ENCODE measurements at places on chromosomes 7 and 10.
A peak's percentile ranks its signal among the peaks of the same experiment; 100 is the strongest.

DNA sequence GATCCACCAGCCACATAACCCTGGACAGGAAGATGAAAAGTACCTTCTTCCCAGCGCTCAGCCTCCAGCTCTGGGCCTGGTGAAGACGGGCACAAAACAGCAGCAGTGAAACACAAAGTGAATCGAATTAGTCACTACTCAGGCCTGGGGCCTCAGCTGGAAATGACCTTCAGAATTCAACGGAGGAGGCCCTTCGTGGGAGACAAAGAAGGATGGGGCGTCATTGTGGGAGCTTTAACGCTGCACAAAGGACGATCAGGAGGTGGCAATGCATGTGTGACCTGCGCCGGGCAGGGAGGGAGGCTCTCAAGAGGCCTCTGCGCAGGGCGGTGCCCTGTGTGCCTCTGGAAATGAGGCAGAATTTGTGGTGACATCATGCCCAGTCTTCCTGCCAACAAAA, 161.9 kb downstream of the DNAJB6 start:
- H3K27ac ChIP-seq = no peak overlapping the region
- DNase-seq = no peak
- H3K4me3 ChIP-seq = no peak overlapping the region
- H3K4me1 ChIP-seq = peaks cover 17% of the 10 kb centered on the region
- peaks cover 30% of the 10 kb centered on the region for H3K27me3 ChIP-seq

DNA sequence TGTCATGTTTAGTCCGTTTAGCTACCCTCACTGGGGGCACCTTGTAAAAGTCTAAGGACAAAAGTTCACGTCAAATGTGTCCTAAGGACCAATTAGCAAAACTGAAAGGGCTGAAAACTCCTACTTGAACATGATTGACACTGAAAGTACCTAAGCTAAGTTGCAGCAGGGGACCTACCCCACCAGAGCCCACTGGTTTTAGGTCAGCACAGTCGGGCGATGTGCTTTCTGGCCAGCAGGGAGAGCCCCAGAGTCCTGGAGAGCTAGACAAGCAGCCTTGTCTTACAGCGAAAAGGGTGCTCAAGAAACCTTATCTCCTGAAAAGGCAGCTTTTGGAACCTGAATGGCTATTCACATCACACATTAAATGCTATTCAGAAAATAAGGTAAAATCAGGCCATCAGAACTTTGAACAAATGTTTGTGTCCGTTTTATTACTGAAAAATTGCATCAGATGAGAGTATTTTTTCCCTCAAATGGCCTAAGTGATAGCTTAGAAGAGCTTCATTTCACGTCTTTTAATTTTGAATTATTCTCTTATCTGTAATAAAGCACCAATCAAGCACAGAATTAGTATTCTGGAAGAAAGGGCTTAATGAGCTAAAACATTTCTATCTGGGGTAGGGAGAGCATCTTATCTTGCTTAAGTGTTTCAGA, 52.2 kb upstream of the MKI67 start:
- H3K4me1 ChIP-seq = peaks cover 17% of the 10 kb centered on the region
- H3K27ac ChIP-seq = no peak overlapping the region
- DNase-seq = peak; percentile 13
- no peaks in the 10 kb centered on the region for H3K36me3 ChIP-seq

GRCh38 chr7:27197137-27198042, 2.5 kb downstream of the HOXA13 start:
- H3K4me1 ChIP-seq = peaks cover 51% of the 10 kb centered on the region
- H3K27me3 ChIP-seq = peaks cover 75% of the 10 kb centered on the region
- DNase-seq = no peak
- H3K4me3 ChIP-seq = no peak overlapping the region
- H3K27ac ChIP-seq = no peak overlapping the region

DNA sequence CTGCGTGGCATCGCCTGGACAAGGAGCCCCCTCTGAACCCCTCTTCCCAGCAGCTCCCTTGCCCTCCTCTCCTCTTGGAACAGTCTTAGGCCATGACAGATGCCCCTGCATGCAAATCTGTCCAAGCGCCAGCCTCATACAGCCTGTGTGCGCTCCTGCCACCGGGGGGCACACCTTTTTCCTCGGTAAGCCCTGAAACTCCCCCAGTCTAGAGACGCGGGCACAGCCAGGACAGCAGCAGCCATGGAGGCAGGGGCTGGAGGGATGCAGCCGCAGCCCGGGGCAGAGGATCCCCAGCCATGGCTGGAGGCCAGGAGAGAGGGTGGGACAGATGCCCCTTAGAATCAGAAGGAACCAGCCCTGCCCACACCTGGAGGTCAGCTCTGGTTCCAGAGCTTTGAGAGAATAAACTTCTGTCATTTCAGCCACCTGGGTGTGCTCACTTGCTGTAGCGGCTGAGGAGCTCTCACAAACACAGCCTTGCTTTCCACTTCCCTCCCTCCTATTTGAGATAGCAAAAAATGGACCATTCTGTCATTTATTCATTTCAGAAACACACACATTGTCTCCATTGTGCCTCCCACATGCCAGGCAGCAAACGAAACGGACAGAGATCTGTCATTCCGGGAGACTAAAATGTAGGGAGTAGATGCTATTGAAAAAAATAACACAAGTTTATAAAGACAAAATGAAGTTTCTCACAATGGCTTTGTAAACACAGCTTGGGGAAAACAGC, 241.5 kb downstream of the WDR37 start:
- no peak overlapping the region for H3K4me3 ChIP-seq
- H3K27me3 ChIP-seq = peaks cover 56% of the 10 kb centered on the region
- no peak overlapping the region for H3K27ac ChIP-seq
- DNase-seq = no peak
- no peaks in the 10 kb centered on the region for H3K4me1 ChIP-seq

DNA sequence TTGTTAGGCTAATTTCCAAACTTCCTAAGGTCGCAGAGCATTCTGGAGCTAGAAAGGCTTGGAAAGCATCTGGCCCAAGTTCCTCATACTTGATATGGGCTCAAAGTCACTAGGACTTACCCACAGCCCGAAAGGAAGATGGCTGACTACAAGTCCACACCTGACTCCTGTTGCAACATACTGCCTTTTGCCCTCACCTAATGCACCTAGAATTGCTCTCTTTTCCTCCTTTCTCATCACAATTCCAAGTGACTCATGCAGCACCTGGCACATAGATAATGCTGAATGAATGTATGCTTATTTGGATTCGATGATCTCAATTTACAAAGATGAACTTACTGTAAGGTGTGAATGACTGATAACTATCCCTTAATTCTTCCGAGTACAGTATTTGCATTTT, 131.5 kb downstream of the SORBS1 start:
- peaks cover 4% of the 10 kb centered on the region for H3K27me3 ChIP-seq
- H3K4me3 ChIP-seq = no peak overlapping the region
- DNase-seq = no peak
- no peaks in the 10 kb centered on the region for H3K36me3 ChIP-seq
- H3K27ac ChIP-seq = no peak overlapping the region
- H3K4me1 ChIP-seq = peaks cover 2% of the 10 kb centered on the region

GRCh38 chr7:39507866-39508551, 58.2 kb upstream of the YAE1 start:
- H3K36me3 ChIP-seq = peaks cover 1% of the 10 kb centered on the region
- peak overlapping the region; percentile 37 for H3K27ac ChIP-seq
- DNase-seq = peak; percentile 17

GRCh38 chr10:4082861-4083260, 297.9 kb upstream of the KLF6 start:
- H3K36me3 ChIP-seq = no peaks in the 10 kb centered on the region
- no peaks in the 10 kb centered on the region for H3K27me3 ChIP-seq
- DNase-seq = no peak
- no peak overlapping the region for H3K4me3 ChIP-seq
- H3K27ac ChIP-seq = no peak overlapping the region
- H3K4me1 ChIP-seq = peaks cover 15% of the 10 kb centered on the region

DNA sequence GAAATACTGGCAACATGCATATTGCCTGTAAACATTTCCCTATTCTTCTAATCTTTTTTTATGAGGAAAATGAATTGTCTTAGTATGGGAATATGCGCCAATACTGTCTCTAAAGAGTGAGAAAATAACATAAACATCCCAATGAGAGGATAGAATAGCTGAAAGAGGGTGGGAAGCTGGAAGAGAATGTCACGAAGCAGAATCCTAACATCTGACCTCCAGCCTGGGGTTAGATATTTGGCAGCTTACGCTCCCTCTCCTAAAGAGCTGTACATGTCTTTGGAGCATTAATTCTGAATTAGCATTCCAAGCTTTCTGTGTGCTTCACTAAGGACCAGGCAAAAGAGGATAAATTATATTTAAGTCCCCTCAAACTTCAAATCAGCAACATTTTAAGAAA, 31.6 kb upstream of the SLC16A12 start:
- H3K27me3 ChIP-seq = peaks cover 11% of the 10 kb centered on the region
- H3K4me1 ChIP-seq = peaks cover 1% of the 10 kb centered on the region
- no peak overlapping the region for H3K4me3 ChIP-seq
- DNase-seq = no peak
- H3K36me3 ChIP-seq = no peaks in the 10 kb centered on the region
- H3K27ac ChIP-seq = no peak overlapping the region

- no peak overlapping the region for H3K4me3 ChIP-seq
- no peaks in the 10 kb centered on the region for H3K4me1 ChIP-seq
- peaks cover 15% of the 10 kb centered on the region for H3K27me3 ChIP-seq
- DNase-seq = no peak
These were observed 87.4 kb upstream of the WAC start for GRCh38 chr10:28445516-28445915.

DNA sequence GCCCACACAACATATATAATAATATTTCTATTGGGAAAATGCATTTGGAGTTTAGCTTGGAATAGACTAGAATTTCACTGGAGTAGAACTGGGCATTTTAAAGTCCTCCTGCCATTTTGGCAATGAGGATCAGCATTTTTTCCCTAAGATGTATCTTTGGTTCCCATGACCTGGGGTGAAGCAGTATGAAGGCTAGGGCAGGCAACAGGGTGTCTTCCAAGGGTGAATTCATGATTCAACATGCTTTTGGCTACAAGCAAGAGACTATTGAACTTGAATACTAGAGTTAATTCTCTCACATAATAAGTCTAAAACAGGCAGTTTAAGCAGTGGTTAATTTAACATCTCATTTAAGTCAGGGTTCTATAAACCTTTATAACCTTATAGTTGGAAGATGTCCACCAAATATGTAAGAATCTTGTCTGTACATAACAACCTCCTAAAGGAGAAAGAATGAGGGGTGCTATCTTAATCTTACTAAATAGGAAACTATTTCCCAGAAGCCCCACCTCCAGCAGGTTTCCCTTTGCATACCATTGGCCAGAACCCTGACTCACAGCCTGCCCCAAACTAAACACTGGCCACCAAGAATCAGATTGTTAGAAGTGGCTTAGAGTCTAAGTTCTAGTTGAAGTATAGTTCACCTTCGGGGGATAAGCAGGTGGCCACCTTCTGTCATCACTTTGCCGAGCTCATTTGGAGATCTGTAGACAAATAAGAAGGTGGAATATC, 96.0 kb upstream of the PRPS1L1 start:
- DNase-seq = no peak
- H3K27me3 ChIP-seq = no peaks in the 10 kb centered on the region
- no peaks in the 10 kb centered on the region for H3K36me3 ChIP-seq
- H3K27ac ChIP-seq = no peak overlapping the region
- H3K4me3 ChIP-seq = no peak overlapping the region
- no peaks in the 10 kb centered on the region for H3K4me1 ChIP-seq

GRCh38 chr10:22629126-22629525, 85.3 kb downstream of the PIP4K2A start:
- H3K4me3 ChIP-seq = no peak overlapping the region
- H3K36me3 ChIP-seq = peaks cover 12% of the 10 kb centered on the region
- peaks cover 62% of the 10 kb centered on the region for H3K4me1 ChIP-seq
- no peaks in the 10 kb centered on the region for H3K27me3 ChIP-seq
- DNase-seq = no peak

DNA sequence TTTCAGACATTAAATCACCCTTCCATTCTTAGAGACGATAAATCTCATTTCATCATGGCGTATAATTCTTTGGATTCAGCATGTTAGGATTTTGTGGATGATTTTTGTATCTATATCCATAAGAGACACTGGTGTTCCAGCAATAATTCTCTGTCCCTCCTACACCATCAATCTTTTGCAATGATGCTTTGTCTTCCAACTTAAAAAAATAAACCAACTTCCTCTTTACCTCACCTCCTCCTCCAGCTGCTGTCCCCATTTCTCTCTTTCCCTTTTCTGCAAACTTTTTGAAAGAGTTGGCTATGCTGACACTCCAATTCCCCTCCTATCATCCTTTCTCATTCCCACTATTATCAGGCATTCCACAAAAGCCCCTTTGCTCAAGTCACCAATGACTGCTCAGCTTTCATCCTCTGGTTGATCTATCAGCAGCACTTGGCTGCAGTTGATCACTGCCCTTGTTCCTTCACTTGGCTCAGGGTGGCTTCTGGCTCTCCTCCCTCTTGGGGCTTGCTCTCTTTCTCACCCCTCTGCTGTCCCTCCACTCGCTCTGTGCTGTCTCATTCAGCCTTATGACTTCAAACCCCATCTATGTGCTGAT, 130.0 kb downstream of the ARHGAP22 start:
- no peaks in the 10 kb centered on the region for H3K27me3 ChIP-seq
- no peak for DNase-seq
- no peaks in the 10 kb centered on the region for H3K4me1 ChIP-seq
- no peaks in the 10 kb centered on the region for H3K36me3 ChIP-seq
- H3K4me3 ChIP-seq = no peak overlapping the region

GRCh38 chr7:129667551-129667950, 56.0 kb downstream of the NRF1 start:
- H3K4me3 ChIP-seq = no peak overlapping the region
- H3K36me3 ChIP-seq = peaks cover 4% of the 10 kb centered on the region
- no peak for DNase-seq
- peaks cover 15% of the 10 kb centered on the region for H3K4me1 ChIP-seq

- no peaks in the 10 kb centered on the region for H3K4me1 ChIP-seq
- DNase-seq = no peak
- no peak overlapping the region for H3K27ac ChIP-seq
- no peak overlapping the region for H3K4me3 ChIP-seq
- H3K27me3 ChIP-seq = peaks cover 5% of the 10 kb centered on the region
These were observed 87.6 kb downstream of the XRCC2 start for GRCh38 chr7:152588350-152588749.

GRCh38 chr10:128537834-128538330, 411.7 kb upstream of the MKI67 start:
- peaks cover 48% of the 10 kb centered on the region for H3K27me3 ChIP-seq
- no peaks in the 10 kb centered on the region for H3K36me3 ChIP-seq

All from stimulated activated naive B cell treated with anti-CD40 and anti-IgM and Interleukin-4, amounts not matched to agents 10 μg/mL and 1 μg/mL and 100 μg/mL, for 72 hours (primary cell).